Fibroblast of skin of left biceps (primary cell): ENCODE measurements at places on chromosomes 3 and 15.
A peak's percentile ranks its signal among the peaks of the same experiment; 100 is the strongest.

DNA sequence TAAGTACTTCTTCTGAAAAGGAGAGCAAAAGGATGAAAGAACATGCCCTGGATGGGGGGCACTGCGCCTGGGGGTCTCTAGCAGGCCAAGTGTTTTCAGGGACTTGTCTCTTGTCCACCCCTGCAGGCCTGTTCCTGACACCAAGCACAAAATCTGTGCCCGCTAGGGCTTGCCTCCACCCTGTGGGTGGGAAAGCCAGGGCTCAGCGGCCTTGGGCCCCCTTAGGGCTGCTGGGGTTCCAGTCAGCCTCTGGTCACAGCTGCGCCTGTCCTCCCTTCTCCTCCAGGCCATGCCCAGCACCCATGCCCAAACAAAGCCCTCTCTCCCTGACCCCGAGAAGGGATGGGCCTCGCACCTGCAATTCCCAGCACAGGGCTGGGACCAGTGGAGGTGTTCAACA, 71.1 kb upstream of the TRPM1 start:
- no peak for DNase-seq

- no peak for DNase-seq
Measured at GRCh38 chr15:85622221-85622831, 172.4 kb downstream of the KLHL25 start.

GRCh38 chr15:76217029-76217881, 94.0 kb downstream of the ETFA start:
- DNase-seq: peak; percentile 16

DNA sequence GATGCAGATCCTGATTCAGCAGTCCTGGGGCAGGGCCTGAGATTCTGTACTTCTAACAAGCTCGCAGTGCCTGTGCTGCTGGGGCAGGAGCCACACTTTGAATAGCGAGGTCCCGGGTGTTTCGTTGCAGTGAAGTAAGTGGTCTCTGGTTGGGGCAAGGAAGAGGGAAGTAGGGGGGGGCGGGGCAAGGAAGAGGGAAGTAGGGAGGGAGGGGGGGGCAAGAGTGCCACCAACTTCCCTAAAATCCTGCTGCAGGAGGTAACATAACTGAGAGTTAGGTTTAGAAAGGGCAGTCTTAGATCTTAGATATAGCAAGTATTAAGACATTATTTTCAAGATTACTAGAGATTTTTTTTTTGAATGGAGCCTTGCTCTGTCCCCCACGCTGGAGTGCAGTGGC, 35.5 kb downstream of the CRTAP start:
- no peak for DNase-seq

GRCh38 chr3:57755741-57756527, at the start of gene SLMAP:
TSS of gene SLMAP (plus strand) at chr3:57756309. CDS start at chr3:57757652, 1,343 bp downstream.
- DNase-seq: peak; percentile 91

DNA sequence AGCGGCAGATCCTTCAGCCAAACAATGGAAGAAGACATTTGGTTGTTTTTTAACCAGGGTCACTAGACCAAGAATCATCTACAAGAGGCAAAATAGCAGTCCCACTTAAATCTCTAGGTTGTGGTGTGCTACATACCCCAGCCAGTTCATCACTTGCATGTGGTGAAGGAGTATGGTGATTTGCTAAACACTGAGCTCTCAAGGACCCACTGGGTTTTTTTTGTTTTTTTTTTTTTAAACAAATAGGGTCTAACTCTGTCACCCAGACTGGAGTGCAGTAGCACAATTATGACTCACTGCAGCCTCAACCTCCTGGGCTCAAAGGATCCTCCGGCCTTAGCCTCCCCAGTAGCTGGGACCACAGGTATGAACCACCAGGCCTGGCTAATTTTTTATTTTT, 508.0 kb downstream of the FOXP1 start:
- DNase-seq: no peak

- DNase-seq: no peak
Measured at GRCh38 chr3:69389520-69390248, 3.8 kb upstream of the FRMD4B start.
